ENCODE measurements at places on chromosomes 16 and 17.
A peak's percentile ranks its signal among the peaks of the same experiment; 100 is the strongest.

DNA sequence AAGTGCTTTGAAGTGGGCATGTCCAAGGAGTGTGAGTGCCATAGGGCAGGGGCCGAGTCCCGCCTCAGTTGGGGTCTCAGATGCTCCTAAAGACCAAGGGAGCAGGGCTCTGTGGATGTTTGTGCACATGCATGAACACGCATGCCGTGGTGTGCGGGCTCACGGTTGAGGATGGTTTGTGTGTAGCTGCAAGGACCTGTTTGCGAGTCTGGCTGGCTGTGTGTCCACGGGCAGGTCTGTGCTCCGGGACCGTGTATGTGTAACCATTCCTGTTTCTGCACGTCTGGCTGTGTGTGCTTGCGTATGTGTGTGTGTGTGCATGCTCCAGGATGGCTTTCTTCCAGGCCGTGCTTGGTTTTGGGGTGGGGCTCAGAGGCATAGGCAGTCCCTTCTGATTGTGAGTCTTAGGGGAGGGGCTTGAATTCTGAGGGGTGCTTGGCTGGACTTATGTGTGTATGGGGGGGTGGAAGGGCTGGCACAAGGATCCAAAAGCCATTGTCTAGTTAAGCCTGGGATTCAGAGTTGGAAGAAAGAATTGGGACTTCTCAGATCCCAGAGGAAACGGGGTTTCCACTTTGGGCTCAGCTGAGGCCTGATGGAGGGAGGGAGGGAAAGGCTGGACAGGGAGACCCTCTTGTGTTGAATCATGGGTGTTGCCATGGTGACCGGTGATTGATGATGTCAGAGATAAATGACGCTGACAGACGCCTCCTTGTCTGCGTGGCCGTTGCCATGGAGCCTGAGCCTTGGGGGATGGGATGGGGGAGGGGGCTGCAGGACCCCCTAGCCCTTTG, 14.4 kb downstream of the GJD3 start:
- no peak for DNase-seq

- DNase-seq, result peak; percentile 10
Measured at GRCh38 chr17:77571155-77571981, 387.1 kb upstream of the TNRC6C start.

DNA sequence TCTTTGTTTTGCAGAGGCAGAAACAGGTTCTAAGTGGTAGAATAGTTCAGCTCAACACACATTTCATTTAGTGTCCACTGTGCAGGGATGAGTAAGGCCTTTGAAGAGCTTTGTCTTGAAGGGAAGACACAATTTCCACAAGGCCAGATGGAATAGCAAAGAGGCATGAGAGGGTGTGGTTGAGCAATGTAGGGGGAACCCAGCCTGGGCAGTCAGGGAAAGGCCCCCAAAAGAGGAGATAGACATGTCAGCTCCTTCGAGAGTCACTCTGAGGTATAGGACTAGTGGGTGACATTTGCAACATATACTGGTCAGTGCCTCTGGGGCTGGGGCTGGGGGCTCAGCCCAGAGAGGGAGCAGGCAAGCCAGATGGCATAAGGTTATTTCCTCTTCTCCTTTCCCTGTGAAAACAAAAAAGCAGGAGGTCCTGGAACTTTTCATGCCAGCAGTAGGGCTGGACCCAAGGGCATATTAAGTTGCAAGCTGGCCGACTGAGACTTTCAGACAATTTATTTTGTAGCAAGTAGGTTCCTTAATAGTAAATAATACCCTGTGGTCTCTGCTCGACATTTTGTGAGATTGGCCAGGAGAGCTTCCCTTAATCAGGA, 7.1 kb downstream of the ALKBH5 start:
- DNase-seq, result no peak

GRCh38 chr17:3474212-3474611, 1.6 kb upstream of the ASPA start:
- DNase-seq, result no peak

- no peak for DNase-seq
Measured at GRCh38 chr16:70725024-70725911, 39.4 kb upstream of the MTSS2 start.

- DNase-seq, result no peak
Measured at GRCh38 chr16:52906281-52906680, 146.4 kb downstream of the CHD9NB start.

Data from bone marrow (tissue), 2 donors.